ENCODE measurements at places on chromosomes 1 and 21. TPM values are rescaled to one million over a fixed set of nuclear protein-coding genes. Genes with fewer than 3 reads are reported as not detected.

The PRKAA2 gene
- total RNA-seq: 2.3 TPM

The TLCD4 gene
- total RNA-seq: 78.6 TPM

The GPA33 gene
- 0.19 TPM for total RNA-seq

The C1orf167 gene
- not detected for total RNA-seq

The SFN gene
- total RNA-seq: 0.17 TPM

The ANGPTL3 gene
- 121 TPM for total RNA-seq

- no peak overlapping the region for H3K27ac ChIP-seq
- H3K4me3 ChIP-seq: no peak overlapping the region
- no peaks in the 10 kb centered on the region for H3K27me3 ChIP-seq
- no peaks in the 10 kb centered on the region for H3K36me3 ChIP-seq
- H3K4me1 ChIP-seq: no peaks in the 10 kb centered on the region
- no peak for DNase-seq
Observed at GRCh38 chr1:221753828-221754188, 11.9 kb upstream of the DUSP10 start.

DNA sequence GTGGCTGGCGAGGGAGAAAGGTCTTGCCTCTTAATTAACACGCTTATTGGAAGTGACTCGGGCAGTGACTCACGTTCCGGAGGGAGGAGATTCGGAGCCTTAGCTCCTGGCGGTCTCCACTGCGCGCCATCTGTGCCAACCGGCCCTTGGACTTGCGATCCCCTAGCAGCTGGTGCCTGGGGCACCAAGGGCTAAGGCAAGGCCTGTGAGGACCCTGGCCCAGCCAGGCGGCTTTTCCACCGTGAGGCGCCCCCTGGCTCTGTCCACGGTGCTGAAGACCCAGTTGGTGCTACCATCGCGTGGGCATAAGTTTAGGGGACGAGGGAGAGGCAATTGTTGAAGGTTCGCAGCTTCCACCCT is 1.3 kb upstream of the SYT6 start:
- H3K4me3 ChIP-seq: no peak overlapping the region
- no peaks in the 10 kb centered on the region for H3K36me3 ChIP-seq
- H3K27me3 ChIP-seq: peaks cover 21% of the 10 kb centered on the region
- no peak overlapping the region for H3K27ac ChIP-seq
- peaks cover 12% of the 10 kb centered on the region for H3K4me1 ChIP-seq

GRCh38 chr1:59509341-59509875 is 212.5 kb downstream of the FGGY start:
- peaks cover 27% of the 10 kb centered on the region for H3K4me1 ChIP-seq
- H3K4me3 ChIP-seq: no peak overlapping the region
- no peak overlapping the region for H3K27ac ChIP-seq
- DNase-seq: no peak
- H3K27me3 ChIP-seq: no peaks in the 10 kb centered on the region
- H3K36me3 ChIP-seq: peaks cover 4% of the 10 kb centered on the region

DNA sequence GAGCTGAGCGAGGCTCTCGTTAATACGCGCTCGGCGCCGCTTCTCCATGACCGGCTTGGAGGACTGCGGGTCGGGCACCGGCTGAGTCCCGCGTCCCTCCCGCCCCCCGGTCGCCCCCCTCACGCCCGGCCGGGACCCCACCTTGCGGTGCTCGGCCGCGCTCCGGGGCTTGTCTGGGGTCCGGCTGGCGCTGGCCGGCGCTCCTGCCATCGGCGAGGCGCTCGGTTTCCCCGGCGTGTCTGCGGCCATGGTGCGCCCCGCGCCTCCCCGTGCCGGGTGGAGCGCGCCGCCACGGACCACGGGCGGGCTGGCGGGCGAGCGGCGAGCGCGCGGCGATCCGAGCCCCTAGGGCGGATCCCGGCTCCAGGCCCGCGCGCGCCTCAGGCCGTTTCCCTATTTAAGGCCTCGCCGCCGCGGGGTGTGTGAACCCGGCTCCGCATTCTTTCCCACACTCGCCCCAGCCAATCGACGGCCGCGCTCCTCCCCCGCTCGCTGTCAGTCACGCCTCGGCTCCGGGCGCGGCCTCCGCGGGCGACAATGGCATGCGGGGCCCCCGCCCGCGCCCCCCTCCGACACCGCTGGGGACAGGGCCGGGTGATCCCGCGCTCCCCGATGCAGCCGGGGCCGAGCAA is at the start of gene HES4:
Gene HES4, minus strand, starts transcription at position 373 of the 632 bp plus-strand sequence. Its CDS starts 124 bp downstream, at position 249.
- peak within 1 kb of the TSS; percentile 83 for H3K27ac ChIP-seq
- DNase-seq: peak; percentile 54
- no peaks in the 10 kb centered on the region for H3K36me3 ChIP-seq
- H3K4me1 ChIP-seq: peaks cover 41% of the 10 kb centered on the region

GRCh38 chr1:153698020-153698922 is 19.8 kb downstream of the NPR1 start:
- H3K4me1 ChIP-seq: no peaks in the 10 kb centered on the region
- DNase-seq: peak; percentile 56
- H3K27ac ChIP-seq: peak overlapping the region; percentile 67
- H3K36me3 ChIP-seq: no peaks in the 10 kb centered on the region

DNA sequence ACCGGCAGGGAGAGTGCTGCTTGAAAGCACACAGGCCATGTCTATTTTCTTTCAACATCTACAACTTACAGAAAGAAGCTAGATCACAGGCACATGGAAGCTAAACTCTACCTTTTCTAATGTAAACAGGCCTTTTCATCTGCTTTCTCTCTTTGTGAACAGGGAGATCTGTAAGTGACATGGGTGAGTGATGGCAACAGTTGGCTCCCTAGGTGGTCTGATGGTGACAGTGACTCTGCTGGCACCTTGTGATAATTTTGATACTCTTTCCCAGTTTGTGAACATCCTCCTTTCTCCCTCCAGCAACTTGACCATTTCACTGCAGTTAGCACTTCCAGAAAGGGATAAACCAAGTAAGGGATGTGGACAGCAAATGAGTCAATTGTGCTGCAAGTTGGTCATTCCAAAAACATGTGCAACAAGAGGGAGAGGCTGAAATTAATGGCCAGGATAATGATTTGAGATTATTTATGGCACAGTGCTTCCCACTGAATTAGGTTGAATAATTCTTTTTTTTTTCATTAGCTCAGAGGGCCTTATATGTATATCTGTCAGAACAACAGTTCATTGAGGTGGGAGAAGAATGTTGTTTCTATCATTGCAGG is 89.5 kb downstream of the XCL2 start:
- no peak for DNase-seq
- H3K27ac ChIP-seq: no peak overlapping the region

DNA sequence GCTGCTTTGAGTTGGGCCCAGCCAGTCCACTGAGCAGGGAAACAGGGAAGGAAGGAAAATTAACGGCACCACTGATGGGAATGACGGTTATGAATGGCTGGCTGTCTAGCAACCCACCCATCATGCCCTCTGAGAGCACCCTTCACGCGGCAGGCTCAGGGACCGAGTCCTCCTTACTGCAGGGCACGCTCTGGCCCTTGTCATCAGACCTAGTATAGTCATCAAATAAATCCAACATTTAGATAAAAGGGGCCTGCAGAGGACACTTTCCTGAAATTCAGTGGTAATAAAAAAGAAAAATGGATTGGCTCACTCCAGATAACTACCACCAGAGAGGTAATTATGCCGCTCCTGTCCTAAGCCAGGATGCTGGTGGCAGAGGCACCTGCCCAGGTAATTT is 509.4 kb downstream of the MATN1 start:
- H3K36me3 ChIP-seq: no peaks in the 10 kb centered on the region
- H3K27me3 ChIP-seq: no peaks in the 10 kb centered on the region
- no peak for DNase-seq
- H3K4me1 ChIP-seq: no peaks in the 10 kb centered on the region
- no peak overlapping the region for H3K4me3 ChIP-seq

DNA sequence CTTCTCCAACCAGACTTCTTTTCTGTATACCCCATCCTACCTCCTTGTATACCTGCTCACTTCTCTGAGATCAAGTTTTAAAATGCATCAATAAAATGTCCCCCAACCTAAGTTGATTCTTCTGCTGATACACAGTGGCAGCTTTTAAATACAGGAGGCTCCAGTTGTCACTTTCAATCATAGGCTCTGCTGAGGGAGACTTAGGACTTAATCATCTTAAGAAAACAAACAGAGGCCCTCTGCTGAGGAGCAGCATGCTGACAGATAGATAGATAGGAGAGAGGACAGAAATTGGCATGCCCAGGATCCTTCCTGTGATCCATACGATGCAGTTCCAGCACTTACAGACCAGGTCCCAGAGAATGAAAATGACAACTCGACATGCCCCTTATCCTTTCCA is 311.0 kb upstream of the PROX1 start:
- no peak overlapping the region for H3K4me3 ChIP-seq
- H3K27ac ChIP-seq: no peak overlapping the region
- no peaks in the 10 kb centered on the region for H3K27me3 ChIP-seq
- H3K36me3 ChIP-seq: no peaks in the 10 kb centered on the region
- H3K4me1 ChIP-seq: peaks cover 18% of the 10 kb centered on the region
- DNase-seq: no peak

DNA sequence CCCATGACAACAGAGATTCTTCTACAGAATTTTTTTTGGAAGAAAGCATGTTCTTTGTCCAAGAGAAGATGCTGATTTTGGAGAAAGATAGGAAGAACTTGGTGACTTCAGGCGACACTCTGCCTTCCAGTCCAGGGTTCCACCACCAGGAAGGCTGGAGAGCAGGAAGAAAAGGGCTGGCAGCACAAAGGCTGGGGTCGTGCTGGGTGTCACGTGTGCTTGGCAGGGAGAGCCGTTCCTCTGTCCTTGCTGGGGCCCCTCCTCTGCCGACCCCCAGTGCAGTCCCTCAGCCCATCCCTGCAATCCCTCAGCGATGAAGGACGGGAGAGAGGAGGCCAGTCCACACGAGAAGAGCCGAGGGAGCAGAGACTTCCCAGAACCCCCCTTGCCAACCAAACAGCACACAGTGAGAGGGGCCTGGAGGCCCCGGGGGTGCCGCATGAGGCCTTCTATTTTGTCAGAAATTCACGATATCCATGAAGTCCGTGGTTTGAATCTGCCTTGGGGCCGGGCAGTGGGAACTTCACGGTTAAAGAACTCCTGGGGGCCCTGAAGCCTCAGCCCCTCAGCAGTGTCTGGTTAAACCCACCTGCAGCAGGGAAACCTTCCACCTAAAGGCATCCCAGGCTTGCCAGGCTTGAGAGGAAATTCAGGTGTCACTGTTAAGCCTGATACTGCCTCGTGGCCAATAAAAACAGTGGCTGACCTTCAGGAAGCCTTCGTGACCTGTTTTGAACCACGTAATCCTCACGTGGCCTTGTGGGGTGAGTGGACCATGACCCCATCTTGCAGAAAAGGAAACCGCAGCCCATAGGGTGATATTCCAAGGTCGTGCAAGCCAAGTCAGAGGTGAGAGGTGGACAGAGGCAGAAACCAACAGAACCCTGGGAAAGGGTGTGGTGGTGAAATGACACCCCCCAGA is 3.4 kb downstream of the KRTAP10-12 start:
- no peaks in the 10 kb centered on the region for H3K4me1 ChIP-seq
- H3K4me3 ChIP-seq: no peak overlapping the region
- no peaks in the 10 kb centered on the region for H3K36me3 ChIP-seq

DNA sequence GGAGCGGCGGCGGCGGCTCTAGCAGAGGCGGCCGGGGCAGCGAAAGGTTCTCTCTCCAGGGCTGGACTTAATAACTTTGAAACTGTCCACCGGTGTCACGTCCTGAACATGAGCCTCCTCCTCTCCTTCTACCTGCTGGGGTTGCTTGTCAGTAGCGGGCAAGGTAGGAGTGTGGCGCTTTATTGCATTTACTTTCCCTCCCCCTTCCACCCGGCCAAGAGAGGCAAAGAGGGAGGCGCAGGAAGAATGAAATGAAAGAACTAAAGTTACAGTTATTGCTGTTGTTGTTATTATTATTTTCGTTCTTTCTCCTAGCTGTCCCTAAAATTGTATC is 214 bp downstream of the NCAM2 start:
- peak overlapping the region; percentile 51 for H3K4me3 ChIP-seq
- H3K4me1 ChIP-seq: peaks cover 6% of the 10 kb centered on the region
- H3K27ac ChIP-seq: no peak overlapping the region
- no peak for DNase-seq
- no peaks in the 10 kb centered on the region for H3K36me3 ChIP-seq

DNA sequence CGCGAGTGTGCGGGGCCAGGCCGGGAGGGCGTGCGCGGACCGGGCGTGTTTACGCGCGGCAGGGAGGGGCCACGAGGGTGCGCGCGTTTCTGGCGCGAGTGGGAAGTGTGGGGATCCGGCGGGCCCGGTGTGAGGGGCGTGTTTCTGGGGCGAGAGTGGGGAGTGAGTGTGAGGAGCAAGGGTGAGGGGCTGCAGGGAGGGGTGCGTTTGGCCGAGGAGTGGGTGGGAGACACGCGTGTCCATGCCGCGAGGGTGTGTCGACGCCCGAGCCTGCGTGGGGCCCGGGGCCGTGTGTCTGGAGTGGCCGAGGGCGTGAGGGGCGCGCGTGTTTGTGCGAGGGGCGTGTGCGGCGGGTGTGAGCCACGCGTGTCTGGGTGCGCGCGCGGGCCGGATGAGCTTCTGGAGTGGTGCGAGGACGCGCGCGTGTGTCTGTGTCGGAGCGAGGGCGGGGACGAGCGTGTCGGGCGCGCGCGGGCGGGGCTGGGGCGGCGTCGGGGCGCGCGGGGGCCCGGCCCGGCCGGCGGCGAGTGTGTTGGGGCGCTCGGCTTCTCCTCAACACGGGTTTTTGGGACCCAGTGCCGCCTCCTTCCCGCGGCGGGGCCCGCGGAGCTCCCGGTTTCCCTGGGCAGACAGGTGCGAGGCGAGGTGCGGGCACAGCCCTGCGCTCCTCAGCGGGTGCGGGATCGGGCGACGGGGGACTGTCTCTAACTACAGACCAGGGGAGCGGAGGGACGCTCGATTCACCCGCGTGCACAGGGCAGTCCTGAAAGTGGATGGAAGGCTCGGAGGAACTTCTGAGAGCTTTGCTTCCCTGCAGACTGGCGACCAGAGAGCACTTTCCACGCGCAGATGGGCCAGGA is 65.8 kb upstream of the VAMP3 start:
- H3K4me3 ChIP-seq: no peak overlapping the region
- H3K27me3 ChIP-seq: peaks cover 2% of the 10 kb centered on the region
- no peak for DNase-seq
- no peaks in the 10 kb centered on the region for H3K36me3 ChIP-seq
- H3K4me1 ChIP-seq: peaks cover 7% of the 10 kb centered on the region

DNA sequence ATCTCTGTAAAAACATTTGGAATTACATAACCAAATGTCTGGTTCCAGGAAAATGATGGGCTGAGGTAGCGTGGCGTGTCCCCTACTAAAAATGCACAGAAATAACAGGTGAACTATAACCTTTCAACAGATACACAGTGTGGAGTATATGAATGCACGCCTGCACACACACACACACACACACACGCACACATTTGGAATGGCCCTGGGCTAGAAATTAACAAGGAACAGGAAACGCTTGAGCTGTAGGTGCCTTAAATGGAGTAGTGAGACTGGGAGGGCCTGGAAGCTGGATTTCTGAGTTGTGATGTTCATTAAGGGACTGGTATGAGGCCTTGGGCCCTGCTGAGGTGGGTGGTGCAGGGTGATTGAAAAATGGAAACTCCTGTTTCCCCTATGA is 246.5 kb upstream of the C1orf174 start:
- no peaks in the 10 kb centered on the region for H3K4me1 ChIP-seq
- H3K36me3 ChIP-seq: no peaks in the 10 kb centered on the region
- no peaks in the 10 kb centered on the region for H3K27me3 ChIP-seq
- DNase-seq: no peak
- H3K27ac ChIP-seq: no peak overlapping the region
- H3K4me3 ChIP-seq: no peak overlapping the region

- no peak overlapping the region for H3K27ac ChIP-seq
- DNase-seq: no peak
- H3K27me3 ChIP-seq: no peaks in the 10 kb centered on the region
- H3K4me3 ChIP-seq: no peak overlapping the region
- peaks cover 36% of the 10 kb centered on the region for H3K36me3 ChIP-seq
Observed at GRCh38 chr1:209845408-209845725, 17.6 kb downstream of the UTP25 start.

Measured in liver (tissue), 10 donors.